ENCODE measurements at places on chromosomes 4 and X.

- DNase-seq, result peak; percentile 74
Measured at GRCh38 chr4:165440415-165441158, 61.8 kb downstream of the CPE start.

DNA sequence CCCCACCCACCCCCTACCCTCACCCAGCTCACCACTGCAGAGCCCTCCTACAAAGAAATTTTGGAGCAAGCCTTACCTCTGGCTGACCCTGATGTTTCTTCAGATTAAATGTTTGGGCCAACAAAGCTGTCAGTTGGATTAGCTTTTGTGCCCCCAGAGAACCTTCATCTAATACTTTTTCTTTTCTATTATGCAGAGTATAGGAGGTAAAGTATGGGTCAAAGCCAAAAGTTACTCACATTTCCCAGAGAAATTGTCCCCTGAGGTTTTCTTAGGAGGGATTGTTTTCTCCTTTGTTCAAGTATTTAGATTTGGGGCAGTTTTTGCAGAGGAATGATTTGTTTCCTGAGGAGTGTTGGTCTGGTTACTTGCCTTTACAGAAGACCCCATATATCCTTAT, 69.5 kb downstream of the AASDH start:
- no peak for DNase-seq

GRCh38 chr4:69689599-69689998, 36.6 kb upstream of the UGT2A1 start:
- peak; percentile 43 for DNase-seq

- DNase-seq, result no peak
Measured at GRCh38 chrX:138718941-138719340, 7.4 kb upstream of the FGF13 start.

DNA sequence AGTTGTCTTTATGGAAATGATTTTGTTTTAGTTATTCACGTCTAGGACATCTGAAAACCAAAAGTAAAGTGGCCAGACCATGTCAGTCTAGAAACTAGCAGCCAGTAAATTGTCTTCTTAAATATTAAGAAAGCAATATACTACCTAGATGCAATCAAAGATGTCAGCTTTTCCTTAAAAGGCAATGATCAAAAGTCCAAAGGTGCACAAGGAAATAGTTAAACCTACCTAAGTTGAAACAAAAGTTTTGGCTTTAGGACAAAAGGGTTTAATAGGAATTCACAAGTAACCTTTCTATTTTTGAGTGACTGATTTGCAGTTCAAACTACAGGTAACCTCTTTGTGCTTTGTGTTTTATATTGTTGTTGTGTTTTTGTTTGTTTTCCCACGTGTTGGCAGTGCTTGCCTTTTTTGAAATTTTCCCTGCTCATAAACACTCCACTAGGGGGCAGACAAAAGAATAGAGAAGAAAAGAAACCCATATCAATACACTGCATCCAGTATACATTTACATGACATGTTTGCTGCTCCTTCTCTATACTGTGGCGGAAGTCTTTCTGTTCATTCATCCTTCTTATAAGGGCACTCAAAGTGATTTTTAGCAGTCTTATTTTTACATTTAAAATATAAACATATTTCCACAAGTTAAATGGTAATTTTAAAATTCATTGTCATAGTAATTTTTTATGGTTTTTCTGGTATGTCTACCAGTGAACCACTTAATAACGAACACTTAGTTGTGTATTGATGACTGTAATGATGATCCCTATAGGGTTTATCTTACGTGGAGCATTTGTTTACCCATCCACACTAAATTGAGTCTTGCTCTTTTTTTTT, 62.7 kb downstream of the GAB1 start:
- DNase-seq, result peak; percentile 36
